ENCODE measurements at places on chromosomes 1 and 21.

DNA sequence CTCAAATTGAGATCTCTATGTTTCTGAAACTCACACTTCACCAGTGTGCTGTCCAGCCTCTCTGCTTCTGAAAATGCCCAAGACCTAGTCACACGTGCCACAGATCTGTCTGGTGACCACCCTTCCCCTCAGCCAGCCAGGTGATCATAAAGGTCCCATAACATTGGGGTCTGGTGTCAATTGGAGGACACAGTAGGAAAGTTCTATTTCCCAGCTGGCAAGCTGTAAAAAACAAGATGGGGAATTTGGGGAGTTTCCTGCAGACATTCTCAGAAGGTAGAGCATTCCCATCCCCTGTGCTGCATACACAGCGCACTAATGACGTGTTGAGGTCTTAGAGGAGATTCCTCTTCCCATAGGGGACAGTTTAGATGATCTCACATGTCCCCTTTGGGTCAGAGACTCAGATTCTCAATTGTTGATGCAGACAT lies 50.1 kb downstream of the RPS6KA1 start:
- DNase-seq, result no peak

DNA sequence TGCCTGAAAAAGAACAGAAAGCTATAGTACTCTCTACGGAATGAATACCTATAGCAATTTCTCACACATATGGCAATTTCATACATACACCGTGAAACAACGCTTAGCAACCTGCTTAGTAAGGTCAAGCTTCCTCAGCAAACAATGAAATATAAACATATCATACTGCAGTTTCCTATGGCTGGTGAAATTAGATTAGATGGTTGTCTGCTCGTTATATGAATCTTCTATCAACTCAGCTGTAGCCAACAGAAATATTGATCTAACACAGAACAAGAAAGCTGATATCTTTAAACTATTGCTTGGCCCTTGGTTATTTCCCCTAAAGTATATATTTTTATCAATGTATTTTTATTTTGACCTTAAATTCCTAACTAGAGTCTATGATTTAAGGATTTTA lies 187.8 kb downstream of the SLC44A5 start:
- no peak for DNase-seq

DNA sequence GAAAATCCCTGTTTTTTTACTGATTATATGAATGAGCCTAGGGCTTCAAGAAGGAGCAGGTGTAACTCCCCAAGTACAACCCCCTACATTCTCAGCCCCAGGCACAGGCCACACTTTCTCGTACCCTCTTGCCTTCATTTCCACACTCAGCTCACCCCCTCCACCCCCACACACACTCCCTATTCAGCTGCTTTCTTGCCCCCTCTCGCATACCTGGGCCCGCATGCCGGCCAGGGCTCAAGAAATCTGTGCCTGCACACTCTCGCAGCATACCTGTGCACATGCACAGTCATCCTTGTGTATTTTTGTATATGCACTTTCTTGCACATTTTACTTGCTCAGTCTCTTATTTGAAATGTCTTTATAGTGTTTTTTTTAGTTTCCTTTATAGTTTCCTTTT lies 2.0 kb downstream of the PTPRF start:
- DNase-seq, result no peak

DNA sequence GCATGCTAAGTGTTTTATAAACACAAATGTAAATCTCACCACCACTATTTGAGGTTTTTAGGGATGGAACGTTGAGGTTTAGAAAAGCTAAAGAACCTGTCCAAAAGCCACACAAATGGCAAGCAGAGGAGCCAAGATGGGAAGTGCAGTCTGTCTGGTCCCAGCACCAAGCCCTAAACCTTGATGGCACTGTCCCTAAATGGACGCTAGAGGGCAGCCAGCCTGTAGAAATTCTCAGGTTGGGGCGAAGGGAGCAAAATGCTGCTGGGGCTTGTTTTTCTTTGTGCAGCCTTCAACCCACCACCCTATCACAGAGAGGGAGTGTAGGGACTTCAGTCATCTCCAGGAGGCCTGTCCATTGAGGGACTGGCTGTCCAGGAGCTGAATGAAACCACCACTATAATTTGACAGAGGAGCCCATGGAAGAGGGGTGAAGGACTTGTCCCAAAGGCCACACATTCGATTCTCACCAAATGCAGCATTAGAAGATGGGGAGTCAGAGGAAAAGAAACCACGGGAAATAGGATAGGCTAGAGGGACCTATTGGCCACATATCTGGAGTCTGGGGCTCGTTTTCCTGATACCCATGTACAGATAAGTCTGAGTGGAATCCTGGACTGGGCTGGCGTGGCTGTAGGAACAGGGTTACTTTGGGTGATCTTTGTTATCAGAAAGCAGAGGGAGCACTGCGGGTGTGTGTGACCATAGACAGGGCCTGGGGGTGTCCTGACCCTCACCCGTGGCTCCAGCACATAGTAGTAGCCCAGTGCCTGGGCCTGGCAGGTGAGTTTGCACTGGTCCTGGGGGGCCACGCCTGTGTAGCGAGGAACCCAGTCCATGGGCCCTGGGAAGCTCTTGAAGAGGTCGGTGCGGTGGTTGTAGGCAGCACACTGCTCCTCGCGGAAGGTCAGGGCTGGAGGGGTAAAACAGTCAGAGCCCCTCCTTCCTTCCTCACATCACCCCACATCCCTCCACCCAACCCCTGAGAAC lies 6.1 kb downstream of the ADAMTS4 start:
- DNase-seq, result no peak

GRCh38 chr1:51168936-51169335 lies 66.9 kb downstream of the C1orf185 start:
- no peak for DNase-seq

DNA sequence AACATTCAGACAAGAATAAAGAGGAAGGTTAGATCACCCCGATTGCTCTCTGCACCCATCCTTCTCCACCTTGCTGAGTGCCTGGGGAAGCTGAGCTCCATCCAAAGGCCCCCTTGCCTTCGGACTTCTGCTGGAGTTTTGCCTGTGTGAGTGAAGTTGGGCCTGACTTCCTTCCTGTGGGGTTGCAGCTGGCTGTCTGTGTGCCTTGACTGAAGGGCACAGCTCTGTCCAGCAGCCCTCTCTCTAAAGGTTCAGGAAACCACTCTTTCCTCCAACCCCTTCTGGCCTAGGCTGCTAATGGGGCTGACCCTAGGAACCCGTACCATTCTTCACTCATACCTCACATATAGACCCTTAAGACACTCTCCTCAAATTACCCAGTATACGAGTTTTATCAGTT lies 173.4 kb upstream of the HMCN1 start:
- no peak for DNase-seq

DNA sequence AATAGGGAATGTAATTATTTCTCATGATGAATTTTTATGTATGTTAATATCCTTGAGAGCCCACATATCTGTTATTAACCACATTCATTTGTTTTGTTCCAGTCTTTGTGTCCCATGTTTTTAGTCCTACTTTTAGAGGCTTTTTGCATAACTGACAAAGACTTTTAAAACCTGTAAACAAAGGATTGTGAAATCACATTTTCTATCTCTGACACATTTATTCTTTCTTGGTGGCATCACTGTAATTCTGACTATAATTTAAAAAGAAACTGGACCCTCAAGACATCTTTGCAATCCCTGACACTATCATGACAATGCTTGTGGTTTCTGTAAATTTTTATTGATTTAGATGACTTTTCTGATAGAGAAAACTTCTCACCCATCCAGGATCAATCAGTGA lies 313.1 kb downstream of the SIPA1L2 start:
- no peak for DNase-seq

GRCh38 chr21:33801424-33802405 lies 113.9 kb downstream of the ATP5PO start:
- peak; percentile 44 for DNase-seq

- DNase-seq, result no peak
Observed at GRCh38 chr21:25528515-25528914, 78.8 kb downstream of the MRPL39 start.

- no peak for DNase-seq
Observed at GRCh38 chr1:9115351-9116205, 13.3 kb downstream of the GPR157 start.

GRCh38 chr1:156590326-156591180 lies 1.0 kb upstream of the NAXE start:
- no peak for DNase-seq

GRCh38 chr1:12567288-12567819 lies 50.7 kb downstream of the DHRS3 start:
- no peak for DNase-seq

DNA sequence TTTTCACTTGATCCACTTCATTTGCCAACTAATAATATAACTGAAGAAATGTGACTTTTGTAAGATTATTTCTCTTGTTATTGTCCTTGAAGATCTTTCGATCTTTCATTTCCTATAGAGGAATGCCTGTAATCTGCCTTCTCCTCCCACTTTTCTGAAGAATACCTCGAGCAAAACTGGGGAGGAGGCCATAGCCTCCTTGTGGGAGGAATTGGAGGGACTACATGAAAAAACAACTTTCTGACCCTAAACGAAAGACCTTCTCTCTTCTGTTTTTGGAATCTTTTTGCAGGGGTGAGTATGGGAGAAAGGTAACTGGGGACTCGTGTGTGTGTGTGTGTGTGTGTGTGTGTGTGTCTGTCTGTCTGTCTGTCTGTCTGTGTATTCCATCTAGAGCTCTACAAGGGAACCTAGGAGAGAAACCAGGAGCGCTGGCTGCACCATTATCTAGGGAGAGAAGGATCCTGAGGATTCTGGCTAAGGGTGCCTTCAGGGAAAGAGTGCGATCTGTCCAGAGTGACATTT lies 32.4 kb upstream of the MAB21L3 start:
- no peak for DNase-seq

DNA sequence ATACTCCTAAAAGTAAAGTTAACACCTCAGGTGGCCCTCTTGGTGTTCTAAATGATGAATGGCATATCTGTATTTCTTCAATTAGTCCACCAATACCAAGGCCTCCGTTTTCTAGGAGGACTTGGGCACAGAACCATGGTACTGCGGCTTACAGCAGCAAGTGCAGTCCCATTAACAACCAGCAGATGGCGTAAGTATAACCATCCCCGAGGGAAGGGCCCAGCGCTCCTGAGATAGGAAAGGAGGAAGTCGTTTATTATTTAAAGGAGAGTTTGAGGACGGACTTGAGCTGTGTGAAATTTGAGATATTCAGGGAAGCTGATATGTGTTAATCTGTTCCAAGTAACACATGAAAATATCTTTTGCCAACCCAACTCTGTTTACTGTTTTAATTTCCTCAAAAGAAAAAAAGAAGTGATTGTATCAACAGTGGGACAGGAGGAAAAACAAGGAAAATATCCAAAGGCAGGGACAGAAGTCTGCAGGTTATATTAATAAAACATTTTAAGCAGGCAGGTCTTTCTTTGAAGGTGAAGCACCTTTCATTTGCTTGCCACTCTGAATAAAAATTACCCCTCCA lies 37.7 kb upstream of the KCNJ15 start:
- DNase-seq, result no peak

DNA sequence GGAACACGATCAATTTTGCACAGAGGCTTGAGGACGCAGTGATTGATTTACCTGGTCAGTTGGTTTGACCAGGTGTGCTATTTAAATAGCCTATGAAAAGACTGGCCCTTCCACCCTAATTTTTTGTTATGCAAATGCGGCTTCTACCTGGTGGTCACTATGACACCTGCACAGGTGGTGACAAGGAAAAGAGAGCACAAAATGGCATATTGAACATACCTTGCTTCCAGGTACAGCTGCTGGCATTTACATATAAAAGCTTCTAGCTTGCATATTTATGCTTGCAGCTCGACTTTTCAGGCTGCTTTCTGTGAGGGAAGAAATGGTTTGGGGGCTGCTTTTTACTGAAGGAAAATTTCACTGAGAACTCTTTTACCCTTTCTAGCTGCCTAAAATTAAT lies 15.3 kb upstream of the FMO4 start:
- no peak for DNase-seq

GRCh38 chr1:216827251-216827650 lies 104.0 kb upstream of the ESRRG start:
- no peak for DNase-seq

GRCh38 chr21:41883582-41883981 lies 4.4 kb upstream of the PRDM15 start:
- no peak for DNase-seq

DNA sequence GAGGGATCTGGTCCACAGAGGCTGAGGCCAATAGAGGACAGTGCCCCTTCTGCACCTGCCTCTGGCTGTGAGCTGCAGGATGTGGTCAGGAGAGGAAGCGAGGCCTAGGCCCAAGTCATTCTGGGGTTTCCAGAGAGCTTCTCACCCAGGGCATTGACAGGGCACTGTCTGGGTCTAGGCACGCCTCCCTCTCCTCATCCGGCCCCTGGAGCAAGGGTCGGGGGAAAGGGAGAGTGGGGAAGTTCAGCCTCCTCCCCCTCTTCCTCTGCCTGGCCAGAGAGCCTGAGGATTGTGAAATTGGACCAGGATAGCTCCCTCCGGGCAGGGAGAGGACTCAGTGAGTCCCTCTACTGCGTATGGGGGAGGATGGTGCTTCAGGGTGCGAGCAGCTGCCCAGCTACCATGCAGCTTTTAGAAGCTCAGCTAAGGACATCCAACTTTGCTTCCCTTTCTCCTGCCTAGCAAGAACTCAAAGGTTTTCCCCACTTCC lies 6.3 kb upstream of the INAVA start:
- no peak for DNase-seq

DNA sequence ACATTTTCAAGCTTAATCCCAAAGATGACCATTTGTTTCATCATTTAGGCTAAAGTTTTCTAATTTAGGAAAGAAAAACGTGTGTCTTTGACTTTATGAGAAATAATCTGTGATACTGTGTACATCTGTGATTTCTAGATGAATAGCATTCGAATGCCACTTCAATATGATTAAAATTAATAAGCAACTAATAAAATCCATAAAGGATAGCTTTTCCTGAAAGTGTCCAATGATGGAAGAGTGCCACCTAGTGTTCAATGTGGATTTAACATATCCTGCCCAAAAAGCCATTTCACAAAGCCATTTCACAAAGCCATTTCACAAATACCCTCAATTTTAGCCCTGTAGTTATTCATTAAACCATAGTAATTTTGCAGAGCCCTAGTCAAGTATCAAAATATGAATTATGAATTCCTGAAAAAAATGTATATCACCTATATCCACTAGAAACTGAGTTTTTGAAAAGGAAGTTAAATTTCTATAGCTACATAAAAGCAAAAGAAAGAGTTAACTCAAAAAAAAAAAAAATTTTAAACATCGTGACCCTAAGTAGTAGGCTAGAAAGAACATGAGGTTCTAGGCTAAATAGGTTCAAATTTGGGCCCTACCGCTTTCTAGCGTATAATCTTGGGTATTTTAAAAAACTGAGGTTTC lies 19.1 kb downstream of the NME7 start:
- no peak for DNase-seq

- no peak for DNase-seq
Observed at GRCh38 chr1:89064632-89065031, 376 bp downstream of the GBP1 start.

- DNase-seq, result no peak
Observed at GRCh38 chr1:42003433-42003832, 84.7 kb upstream of the HIVEP3 start.
